ENCODE measurements at places on chromosomes 12 and 14.

- DNase-seq: peak; percentile 71
Measured at GRCh38 chr14:55107766-55108554, 21.1 kb upstream of the LGALS3 start.

DNA sequence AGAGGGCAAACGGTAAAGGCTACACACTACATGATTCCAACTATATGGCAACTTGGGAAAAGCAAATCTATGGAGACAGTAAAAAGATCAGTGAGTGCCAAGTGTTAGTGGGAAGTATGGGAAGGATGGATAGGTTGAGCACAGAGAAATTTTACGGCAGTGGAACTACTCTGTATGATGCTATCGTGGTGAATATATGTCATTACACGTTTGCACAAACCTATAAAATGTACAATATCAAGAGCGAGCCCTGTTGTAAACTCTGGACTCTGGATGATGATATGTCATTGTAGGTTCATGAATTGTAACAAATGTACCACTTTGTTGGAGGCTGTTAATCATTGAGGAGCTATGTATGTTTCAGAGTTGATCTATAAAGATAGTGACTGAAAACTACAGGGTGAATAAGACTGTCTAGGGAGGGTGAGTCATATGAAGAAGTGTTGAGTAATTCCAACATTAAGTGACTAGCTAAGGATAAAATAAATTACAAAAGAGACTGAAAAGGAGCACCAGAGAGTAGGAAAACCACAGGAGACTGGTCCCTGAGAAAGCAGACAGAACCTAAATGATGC lies 349.2 kb upstream of the LMO3 start:
- DNase-seq: no peak

DNA sequence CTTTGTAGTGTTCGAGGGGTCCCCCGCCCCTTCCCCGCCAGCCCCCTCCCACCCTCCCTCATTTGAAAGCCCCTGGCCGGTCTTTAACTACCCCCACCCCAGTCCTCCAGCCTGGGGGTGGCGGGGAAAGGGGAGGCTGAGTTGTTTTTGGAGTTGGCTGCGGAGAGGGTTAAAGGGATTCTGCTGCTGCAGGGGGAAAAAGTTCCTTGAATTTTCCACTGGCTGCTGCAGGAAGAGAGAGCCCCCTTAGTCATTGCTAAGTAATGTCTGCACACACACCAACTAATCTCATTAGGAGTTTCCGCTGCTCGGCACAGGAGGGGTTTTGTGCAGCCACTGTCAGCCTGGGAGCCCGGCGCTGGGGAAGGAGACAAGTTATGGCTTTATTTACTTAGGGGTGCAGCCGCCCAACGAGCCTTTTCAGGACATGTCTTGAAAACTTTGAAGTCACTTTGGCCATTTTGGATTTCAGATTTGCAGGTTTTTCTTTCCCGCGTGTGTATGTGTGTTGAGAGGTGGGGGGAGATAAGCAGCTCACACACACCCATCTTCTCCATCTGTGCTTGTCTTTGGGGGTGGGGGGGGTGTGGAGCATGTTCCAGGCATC lies 1.8 kb downstream of the ELK3 start:
- DNase-seq: peak; percentile 59

DNA sequence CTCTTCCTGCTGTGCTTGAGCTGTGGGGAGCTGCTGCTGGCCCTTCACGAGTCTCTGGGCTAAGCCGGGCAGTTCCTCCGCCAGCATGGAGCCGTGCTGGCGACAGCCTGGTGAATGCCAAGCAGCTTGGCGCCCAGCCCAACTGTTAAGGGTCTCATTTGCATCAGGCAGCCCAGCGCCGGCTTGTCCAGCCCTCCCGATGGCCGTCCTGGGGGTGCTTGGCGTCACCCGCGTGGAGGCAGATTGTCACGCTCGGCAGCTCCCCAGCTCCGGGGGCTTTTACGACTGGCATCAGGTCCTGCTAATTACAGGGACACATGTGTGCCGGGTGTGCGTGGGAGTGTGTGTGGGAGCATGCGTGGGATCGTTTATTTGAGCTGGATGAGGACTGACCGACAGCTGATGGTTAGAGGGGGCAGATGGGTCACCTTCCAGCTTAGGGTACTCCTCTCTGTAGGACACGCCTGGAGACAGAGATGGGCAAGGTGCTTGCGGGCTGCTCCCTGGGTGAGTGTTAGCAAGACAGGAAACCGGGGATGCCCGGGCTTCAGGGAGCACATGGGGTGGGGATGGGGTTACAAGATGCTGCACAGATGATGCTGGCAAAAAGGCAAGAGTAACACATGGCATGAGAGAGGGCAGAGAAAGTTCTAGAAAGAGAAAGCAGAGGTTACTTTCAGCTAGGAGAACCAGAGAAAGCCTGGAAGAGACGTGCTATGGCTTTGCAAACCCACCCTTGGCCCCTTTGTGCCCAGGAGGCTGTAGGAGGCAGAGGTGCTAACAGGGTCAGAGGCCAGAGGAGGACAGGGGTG lies 64.1 kb downstream of the KIF26A start:
- no peak for DNase-seq

DNA sequence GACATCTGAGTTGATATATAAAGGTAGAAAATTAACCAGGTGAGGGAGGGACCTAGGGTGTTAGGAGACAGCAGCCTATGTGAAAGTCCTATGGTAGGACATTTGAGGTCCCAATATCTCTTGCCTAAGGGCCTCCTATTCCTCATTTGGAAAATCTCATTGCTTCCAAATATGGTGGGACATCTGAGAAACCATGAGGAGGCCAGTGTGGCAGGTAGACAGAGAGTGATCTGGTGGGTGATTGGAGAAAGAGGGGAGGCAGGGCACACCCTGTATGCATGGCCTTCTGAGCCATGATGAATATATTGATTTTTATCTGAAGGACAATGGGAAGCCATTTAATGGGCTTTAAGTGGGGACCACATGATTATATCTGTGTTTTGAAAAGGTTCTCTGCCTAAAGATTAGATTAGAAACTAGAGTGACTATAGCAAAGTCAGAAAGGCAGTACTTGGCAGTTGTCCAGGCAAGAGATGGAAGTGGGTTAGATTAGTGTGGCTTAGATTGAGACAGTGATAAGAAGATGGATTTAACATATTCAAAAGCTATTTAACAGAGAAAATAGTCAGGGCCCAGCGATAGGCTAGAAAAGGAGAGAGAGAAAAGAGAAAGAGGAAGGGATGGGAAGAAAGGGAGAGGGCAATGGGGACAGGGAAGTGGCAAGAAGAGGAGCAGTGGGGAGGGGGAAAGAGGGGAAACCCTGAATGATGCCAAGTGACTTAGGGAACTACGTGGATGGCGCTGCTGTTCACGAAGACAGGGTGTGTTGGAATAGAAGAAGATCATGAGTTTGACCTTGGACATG lies 237.2 kb upstream of the SRRM4 start:
- no peak for DNase-seq

DNA sequence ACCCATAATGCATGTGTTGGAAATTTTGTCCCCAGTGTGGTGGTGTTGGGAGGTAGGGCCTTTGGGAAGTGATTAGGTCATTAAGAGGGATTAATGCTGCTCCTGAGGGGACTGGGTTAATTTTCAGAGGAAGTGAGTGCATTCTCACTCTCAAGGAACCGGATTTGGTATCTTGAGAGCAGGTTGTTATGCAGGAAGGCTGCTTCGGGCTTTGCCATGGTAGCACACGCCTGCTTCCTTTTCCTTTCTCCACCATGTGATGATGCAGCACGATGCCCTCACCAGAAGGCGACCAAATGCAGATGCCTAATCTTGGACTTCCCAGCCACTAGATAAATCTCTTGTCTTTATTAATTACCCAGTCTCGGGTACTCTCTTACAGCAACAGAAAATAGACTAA lies 257.1 kb downstream of the SSPN start:
- no peak for DNase-seq

DNA sequence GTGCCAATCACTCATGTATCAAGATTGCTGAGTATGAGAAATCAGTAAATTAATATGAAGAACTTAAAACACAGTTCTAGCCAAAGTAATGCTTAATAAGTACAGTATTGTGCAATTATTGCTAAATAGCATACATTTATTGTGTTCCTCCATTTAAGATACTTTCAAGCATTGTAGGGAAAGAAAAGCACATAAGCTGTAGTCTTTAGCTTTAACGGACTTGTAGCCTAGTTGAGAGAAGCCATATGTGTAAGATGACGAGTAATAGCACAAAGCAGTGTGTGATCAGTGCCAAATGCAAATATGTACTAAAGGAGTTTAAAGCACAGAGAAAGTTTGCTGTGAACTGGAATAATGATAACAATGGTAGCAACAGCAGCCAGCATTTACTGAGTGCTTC lies 38.1 kb downstream of the ETV6 start:
- DNase-seq: no peak

DNA sequence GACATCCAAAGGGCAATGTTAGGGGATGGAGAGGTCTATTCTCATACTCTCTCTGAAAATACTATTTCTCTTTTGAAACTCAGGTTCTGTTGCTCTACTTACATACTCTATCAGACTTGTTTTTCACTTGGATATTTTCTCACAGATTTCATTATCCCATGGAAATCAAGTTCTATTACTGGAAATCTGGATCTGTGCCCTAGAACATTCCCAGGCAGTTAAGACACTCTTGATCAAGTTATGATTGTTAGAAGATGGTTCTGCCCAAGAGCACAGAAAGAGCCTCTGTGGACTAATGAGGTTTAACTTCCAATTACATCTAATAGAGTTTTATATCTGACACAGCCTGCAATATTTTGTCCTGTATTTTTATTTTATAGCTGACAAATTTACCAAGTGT lies 591.0 kb upstream of the ATP2B1 start:
- DNase-seq: no peak

DNA sequence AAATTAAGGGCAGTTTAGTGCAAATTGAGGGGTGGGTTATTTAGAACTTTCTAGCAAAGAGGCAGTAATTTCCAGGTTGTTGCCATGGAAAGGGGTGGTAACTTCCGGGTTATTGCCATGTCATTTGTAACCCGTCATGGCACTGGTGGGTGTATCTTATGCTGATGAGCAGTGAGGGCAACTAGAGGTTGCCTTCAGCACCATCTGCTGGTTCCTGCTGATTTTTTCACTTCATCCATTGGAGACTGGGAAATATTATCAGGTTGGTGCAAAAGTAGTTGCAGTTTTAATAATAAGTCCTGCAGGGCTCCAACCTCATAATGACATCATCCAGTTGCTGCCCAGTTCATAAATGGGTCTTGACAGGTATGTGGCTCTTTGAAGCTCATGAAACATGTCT lies 24.4 kb upstream of the SERPINA4 start:
- DNase-seq: no peak

- peak; percentile 47 for DNase-seq
Measured at GRCh38 chr14:85528897-85529631, 880 bp upstream of the FLRT2 start.

GRCh38 chr12:104171785-104172569 lies 34.0 kb upstream of the NFYB start:
- DNase-seq: no peak

DNA sequence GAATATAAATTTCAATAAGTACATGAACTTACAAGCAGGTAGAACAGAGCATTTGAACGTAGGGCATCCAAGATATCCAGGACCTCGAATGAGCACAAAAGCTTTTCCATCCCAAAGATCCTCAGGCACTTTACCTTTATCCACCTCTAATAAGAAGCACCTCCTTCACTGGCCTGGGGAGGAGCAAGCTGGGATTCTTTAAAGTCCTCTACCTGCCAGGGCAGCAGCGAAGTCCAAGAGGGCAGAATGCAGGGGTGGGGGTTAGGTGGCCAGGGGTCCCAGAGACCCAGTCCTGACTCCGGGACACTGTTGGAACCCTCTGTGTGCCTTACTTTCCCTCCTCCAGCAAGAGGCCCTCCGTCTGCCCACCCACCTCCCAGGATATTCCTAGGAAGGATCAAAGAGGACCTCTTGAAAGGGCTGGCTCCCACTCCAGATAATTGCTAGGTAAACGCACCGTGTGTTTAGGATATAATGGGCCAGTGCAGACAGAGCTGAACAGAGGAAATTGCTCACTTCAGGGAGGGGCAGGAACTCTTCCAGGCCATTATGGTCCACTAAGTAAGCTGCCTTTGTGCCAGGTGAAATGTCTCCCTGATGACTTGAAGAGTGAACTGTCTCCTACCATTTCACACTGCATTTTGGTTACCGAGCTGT lies 68.1 kb downstream of the TTC9 start:
- no peak for DNase-seq

- DNase-seq: no peak
Measured at GRCh38 chr12:1282670-1283315, 291.8 kb downstream of the ERC1 start.

- no peak for DNase-seq
Measured at GRCh38 chr12:1328391-1328790, 266.0 kb downstream of the FBXL14 start.

DNA sequence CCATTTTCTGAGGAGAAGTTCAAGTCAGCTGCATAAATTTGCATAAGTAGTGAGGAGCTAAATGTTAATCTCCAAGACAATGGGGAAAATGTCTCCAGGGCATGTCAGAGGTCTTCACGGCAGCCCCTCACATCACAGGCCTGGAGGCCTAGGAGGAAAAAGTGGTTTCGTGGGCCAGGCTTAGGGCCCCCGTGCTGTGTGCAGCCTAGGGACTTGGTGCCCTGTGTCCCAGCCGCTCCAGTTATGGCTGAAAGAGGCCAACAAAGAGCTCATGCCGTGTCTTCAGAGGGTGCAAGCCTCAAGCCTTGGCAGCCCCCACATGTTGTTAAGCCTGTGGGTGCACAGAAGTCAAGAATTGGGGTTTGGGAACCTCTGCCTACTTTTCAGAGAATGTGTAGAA lies 41.9 kb upstream of the RD3L start:
- no peak for DNase-seq

GRCh38 chr12:3020850-3021435 lies 56.2 kb upstream of the TSPAN9 start:
- DNase-seq: no peak

GRCh38 chr14:53295372-53295771 lies 142.2 kb upstream of the DDHD1 start:
- no peak for DNase-seq

Measured in kidney glomerular epithelial cell (primary cell).